Naive thymus-derived CD4-positive, alpha-beta T cell (primary cell): ENCODE measurements at places on chromosomes 1 and 21. TPM values are rescaled to one million over a fixed set of nuclear protein-coding genes. Genes with fewer than 3 reads are reported as not detected.

GRCh38 chr1:152343006-152343405 lies 16.8 kb downstream of the FLG2 start:
- no peaks in the 10 kb centered on the region for H3K4me1 ChIP-seq
- DNase-seq = no peak
- no peak overlapping the region for H3K27ac ChIP-seq
- no peak overlapping the region for H3K4me3 ChIP-seq

GRCh38 chr21:32207406-32207716 lies 71.5 kb downstream of the MIS18A start:
- DNase-seq = no peak
- H3K36me3 ChIP-seq = no peaks in the 10 kb centered on the region
- H3K27ac ChIP-seq = no peak overlapping the region
- H3K27me3 ChIP-seq = no peaks in the 10 kb centered on the region
- H3K4me3 ChIP-seq = no peak overlapping the region

DNA sequence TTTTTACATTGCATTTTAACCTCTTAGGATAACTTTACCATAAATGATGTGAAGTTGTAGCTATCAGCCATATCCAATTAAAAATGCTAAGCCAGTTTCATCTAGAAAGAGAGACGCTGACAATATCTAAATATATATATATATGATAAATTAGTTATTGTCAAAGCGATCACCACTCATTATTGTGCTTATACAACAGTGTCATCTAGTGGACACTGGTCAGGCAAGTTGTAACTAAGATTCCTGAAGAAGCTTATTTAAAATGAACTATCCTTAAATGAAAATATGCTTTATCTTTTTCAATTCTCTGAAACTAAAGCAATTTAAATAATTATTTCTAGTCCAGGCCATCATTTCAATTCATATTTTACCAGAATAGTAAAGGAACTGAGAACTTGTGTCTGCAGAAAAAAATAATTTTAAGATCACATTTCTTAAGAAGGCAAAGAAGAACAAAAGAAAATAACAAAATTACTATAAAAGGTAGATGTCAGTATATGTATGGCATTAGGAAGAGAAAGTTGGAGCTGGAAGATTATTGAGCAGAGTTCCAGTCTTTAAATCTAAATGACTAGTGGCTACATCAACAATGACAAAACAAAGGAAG lies 193.3 kb upstream of the SNX7 start:
- H3K36me3 ChIP-seq = no peaks in the 10 kb centered on the region
- no peak overlapping the region for H3K27ac ChIP-seq
- H3K4me1 ChIP-seq = no peaks in the 10 kb centered on the region
- no peaks in the 10 kb centered on the region for H3K27me3 ChIP-seq
- DNase-seq = no peak
- no peak overlapping the region for H3K4me3 ChIP-seq

BEND5 gene
- 8.4 TPM for polyA plus RNA-seq

SLFNL1 gene
- 0.69 TPM for polyA plus RNA-seq

ASPM gene
- 0.03 TPM for polyA plus RNA-seq
